ENCODE measurements at places on chromosomes 16 and 17. TPM values are rescaled to one million over a fixed set of nuclear protein-coding genes. Genes with fewer than 3 reads are reported as not detected.
A peak's percentile ranks its signal among the peaks of the same experiment; 100 is the strongest.

Gene KRTAP4-6
- not detected for total RNA-seq

Gene CACNG5
- not detected for total RNA-seq

Gene SOX15
- total RNA-seq, result 0.31 TPM

Gene OTOA
- total RNA-seq, result 0.09 TPM

Gene GJC1
- total RNA-seq, result 10.2 TPM

Gene RPH3AL
- 0.91 TPM for total RNA-seq

Gene GP2
- total RNA-seq, result not detected

Gene ABCC12
- not detected for total RNA-seq

Gene EMP2
- not detected for total RNA-seq

Gene TAF15
- 291 TPM for total RNA-seq

Gene KRTAP4-1
- not detected for total RNA-seq

Gene ITGAD
- not detected for total RNA-seq

Gene SMYD4
- 20.1 TPM for total RNA-seq

Gene CCDC78
- 9.9 TPM for total RNA-seq

- no peak overlapping the region for H3K27ac ChIP-seq
- no peaks in the 10 kb centered on the region for H3K36me3 ChIP-seq
- no peak overlapping the region for H3K4me3 ChIP-seq
- H3K27me3 ChIP-seq, result no peaks in the 10 kb centered on the region
- no peak for DNase-seq
Observed at GRCh38 chr16:72455743-72456659, 284.0 kb upstream of the PMFBP1 start.

- H3K27me3 ChIP-seq, result no peaks in the 10 kb centered on the region
- no peaks in the 10 kb centered on the region for H3K4me1 ChIP-seq
- no peak overlapping the region for H3K27ac ChIP-seq
- no peak for DNase-seq
Observed at GRCh38 chr17:5354886-5355415, 64.5 kb downstream of the NUP88 start.

DNA sequence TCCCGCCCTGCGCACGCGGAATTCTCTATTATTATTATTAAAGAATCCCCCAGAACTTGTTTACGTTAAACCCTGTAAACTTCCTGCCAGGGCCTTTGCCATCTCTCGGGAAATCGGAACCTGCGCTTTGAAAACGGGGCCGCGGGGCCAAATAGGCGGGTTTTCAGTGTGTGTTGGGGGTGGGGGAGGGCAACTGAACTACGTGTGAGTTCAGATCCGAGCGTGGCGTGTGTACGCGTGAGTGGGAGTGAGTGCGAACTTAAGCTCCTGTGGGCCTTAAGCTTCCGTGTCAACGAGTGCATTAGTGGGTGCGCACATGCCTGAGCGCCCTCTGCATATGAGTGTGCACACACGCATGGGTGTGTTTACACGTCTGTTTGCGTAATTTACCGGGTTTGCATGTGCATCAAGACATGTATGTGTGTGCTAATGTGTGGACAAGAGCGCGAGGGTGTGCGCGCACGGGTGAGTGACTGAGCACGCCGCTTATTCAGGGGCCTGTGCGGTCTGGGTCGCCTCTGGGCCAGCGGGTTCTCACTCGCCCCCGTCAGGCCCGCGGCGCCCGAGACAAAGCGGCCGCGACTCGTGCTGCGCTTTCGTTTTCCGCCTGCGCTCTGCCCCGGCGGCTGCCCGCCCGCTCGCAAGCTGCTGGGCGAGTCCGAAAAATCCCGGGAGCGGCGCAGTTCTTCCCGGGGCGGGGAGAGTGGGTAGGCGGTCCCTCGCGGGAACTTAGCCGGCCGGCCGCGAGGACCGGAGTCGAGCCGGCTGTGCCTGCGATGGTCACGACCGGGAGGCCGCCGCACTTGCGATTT is 1.2 kb upstream of the FOXF1 start:
- peaks cover 27% of the 10 kb centered on the region for H3K27me3 ChIP-seq
- no peak for DNase-seq
- no peak overlapping the region for H3K27ac ChIP-seq
- no peaks in the 10 kb centered on the region for H3K36me3 ChIP-seq

GRCh38 chr16:87984632-87985267 is 33.5 kb downstream of the BANP start:
- DNase-seq, result no peak
- H3K36me3 ChIP-seq, result peaks cover 7% of the 10 kb centered on the region
- no peak overlapping the region for H3K4me3 ChIP-seq
- no peak overlapping the region for H3K27ac ChIP-seq

GRCh38 chr16:59021751-59022150 is 287.6 kb upstream of the GOT2 start:
- no peak overlapping the region for H3K4me3 ChIP-seq
- no peaks in the 10 kb centered on the region for H3K36me3 ChIP-seq
- H3K27me3 ChIP-seq, result no peaks in the 10 kb centered on the region
- no peaks in the 10 kb centered on the region for H3K4me1 ChIP-seq

DNA sequence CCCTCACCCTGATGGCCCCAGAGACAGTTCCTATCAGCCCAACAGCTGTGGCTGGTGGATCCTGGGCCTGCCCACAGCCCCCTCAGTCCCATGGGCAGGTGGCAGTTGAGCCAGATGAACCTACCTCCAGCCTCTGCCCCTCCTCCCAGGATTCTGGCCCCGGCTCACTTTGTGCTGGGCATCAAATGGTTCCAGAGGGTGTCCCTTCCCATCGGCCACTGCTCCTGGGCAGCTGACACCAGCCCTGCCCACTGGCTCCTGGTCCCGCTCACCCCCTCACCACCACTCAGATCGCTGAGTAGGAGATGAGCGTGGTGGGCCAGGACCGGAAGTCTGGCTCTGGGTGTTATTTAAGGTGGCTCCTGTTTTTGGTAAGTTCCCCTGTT is 2.0 kb downstream of the TTYH2 start:
- H3K27ac ChIP-seq, result no peak overlapping the region
- no peak for DNase-seq
- H3K36me3 ChIP-seq, result no peaks in the 10 kb centered on the region

DNA sequence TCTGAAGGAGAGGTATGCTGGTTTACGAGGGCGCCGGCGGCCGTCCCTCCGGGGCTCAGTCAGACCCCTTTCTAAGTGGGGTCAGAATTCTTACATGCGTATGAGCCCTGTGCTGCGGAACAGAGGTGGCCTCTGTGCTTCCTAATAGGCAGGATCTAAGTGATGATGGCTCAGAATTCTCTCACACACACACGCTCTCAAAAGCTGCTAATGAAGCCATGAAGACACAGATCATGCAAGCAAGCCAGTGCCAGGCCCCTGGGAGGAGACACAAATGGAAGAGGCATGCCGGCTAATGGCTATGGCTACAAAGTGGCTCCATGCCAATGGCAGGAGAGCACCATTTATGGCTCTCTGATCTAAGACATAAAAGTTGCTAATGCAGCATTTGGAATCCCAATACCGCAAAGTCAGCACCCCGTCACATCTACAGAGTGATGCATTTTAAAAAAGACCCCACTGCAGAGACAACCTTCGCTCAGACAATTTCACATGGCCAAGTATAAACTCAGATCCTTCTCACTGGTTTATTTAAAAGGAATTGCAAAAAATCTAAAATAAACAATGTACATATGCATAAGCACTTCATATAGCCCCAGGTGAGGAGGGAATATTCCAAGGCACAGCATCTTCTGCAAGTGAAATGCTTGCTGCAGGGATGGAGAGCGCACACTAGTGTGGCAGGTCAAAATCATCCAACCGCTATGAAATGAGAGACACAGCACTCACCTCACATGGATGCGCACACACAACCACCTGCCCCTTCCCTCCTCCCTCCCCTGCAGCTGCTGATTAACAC is 24.5 kb downstream of the NPLOC4 start:
- no peak overlapping the region for H3K27ac ChIP-seq
- DNase-seq, result no peak
- no peaks in the 10 kb centered on the region for H3K27me3 ChIP-seq
- peaks cover 28% of the 10 kb centered on the region for H3K36me3 ChIP-seq
- no peaks in the 10 kb centered on the region for H3K4me1 ChIP-seq
- H3K4me3 ChIP-seq, result no peak overlapping the region

DNA sequence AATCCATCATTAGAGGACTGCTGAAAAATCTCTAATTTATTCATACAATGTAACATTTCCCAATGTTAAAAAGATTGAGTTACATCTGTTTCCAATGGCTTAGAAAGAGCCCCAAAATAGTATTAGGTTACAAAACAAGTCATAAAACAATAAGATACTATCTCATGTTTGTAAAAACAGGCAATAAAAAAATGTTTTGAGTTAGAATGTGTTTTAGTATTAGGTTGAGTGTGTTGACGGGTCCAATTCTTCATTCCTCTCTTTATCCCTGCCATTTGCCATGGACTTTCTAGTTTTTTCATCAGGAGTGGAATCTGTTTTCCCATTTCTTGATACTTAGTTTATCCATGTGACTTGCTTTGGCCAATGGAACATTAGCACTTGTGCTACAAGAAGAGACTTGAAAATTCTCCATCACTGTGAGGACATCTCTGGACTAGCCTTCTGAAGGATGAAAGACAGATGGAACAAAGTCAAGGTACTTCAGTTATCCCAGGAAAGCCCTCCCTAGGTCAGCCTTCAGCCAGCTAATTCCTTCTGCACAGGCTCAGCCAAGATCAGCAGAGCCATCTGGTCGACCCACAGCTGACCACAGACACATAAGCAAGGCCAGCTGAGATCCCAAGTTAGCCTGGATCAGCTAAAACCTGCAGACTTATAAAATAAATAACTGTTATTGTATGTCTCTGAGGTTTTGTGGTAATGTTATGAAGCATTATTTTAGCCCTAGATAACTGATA is 83.3 kb downstream of the HS3ST3A1 start:
- H3K27me3 ChIP-seq, result no peaks in the 10 kb centered on the region
- no peaks in the 10 kb centered on the region for H3K4me1 ChIP-seq
- H3K27ac ChIP-seq, result no peak overlapping the region
- no peaks in the 10 kb centered on the region for H3K36me3 ChIP-seq
- H3K4me3 ChIP-seq, result no peak overlapping the region

- no peaks in the 10 kb centered on the region for H3K27me3 ChIP-seq
- peak overlapping the region; percentile 4 for H3K27ac ChIP-seq
- DNase-seq, result no peak
- H3K4me3 ChIP-seq, result no peak overlapping the region
- H3K36me3 ChIP-seq, result no peaks in the 10 kb centered on the region
Observed at GRCh38 chr16:88956546-88957432, 20.2 kb downstream of the CBFA2T3 start.

- H3K4me1 ChIP-seq, result peaks cover 9% of the 10 kb centered on the region
- no peak for DNase-seq
- H3K36me3 ChIP-seq, result no peaks in the 10 kb centered on the region
- no peak overlapping the region for H3K27ac ChIP-seq
- no peak overlapping the region for H3K4me3 ChIP-seq
Observed at GRCh38 chr16:66979011-66979717, 9.2 kb upstream of the CES4A start.

- H3K27me3 ChIP-seq, result no peaks in the 10 kb centered on the region
- H3K4me3 ChIP-seq, result peak overlapping the region; percentile 97
- peak; percentile 71 for DNase-seq
- peak overlapping the region; percentile 86 for H3K27ac ChIP-seq
Observed at GRCh38 chr17:4949321-4950074, 1.2 kb upstream of the PFN1 start.

- H3K27me3 ChIP-seq, result no peaks in the 10 kb centered on the region
- H3K36me3 ChIP-seq, result no peaks in the 10 kb centered on the region
- no peak overlapping the region for H3K27ac ChIP-seq
- no peak overlapping the region for H3K4me3 ChIP-seq
- no peaks in the 10 kb centered on the region for H3K4me1 ChIP-seq
Observed at GRCh38 chr17:13429201-13429600, 172.5 kb downstream of the HS3ST3A1 start.

DNA sequence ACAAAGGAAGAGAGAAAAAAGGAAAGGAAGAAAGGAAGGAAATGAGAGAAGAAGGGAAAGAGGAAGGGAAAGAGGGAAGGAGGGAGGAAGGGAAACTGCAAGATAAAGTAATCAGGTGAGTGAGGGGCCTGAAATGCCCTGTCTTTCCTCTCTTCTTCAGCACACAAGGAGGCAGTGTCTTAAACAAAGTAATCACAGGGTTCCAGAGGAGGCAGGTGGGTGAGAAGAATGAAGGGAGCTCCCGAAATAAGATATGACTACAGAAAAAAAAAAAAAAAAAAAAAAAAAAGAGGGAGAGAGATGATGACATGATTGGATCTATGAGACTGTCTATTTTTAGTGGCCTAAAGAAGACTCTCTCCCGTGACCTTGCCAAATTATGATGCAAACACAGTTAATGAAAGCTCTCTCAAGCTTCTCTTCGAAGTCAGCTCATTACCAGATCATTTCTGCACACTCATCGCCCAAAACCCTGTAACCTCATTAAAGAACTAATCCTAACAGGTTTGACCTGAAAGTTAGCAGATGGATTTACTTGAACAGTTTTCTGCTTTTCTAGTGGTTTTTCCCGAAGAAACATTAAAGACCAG is 53.6 kb downstream of the CDH11 start:
- DNase-seq, result no peak
- H3K4me3 ChIP-seq, result no peak overlapping the region
- H3K27ac ChIP-seq, result no peak overlapping the region
- no peaks in the 10 kb centered on the region for H3K36me3 ChIP-seq
- no peaks in the 10 kb centered on the region for H3K27me3 ChIP-seq

GRCh38 chr17:33125552-33125950 is 133.9 kb downstream of the SPACA3 start:
- H3K4me3 ChIP-seq, result no peak overlapping the region
- no peak overlapping the region for H3K27ac ChIP-seq
- no peaks in the 10 kb centered on the region for H3K4me1 ChIP-seq
- no peaks in the 10 kb centered on the region for H3K36me3 ChIP-seq
- H3K27me3 ChIP-seq, result peaks cover 2% of the 10 kb centered on the region

GRCh38 chr16:2447920-2448583 is 11.9 kb upstream of the TEDC2 start:
- H3K4me1 ChIP-seq, result no peaks in the 10 kb centered on the region
- H3K27me3 ChIP-seq, result no peaks in the 10 kb centered on the region
- H3K27ac ChIP-seq, result no peak overlapping the region
- no peak overlapping the region for H3K4me3 ChIP-seq
- no peak for DNase-seq

GRCh38 chr16:16146380-16147315 is 76.6 kb downstream of the ABCC6 start:
- H3K36me3 ChIP-seq, result peaks cover under 1% of the 10 kb centered on the region
- no peaks in the 10 kb centered on the region for H3K4me1 ChIP-seq
- no peak overlapping the region for H3K27ac ChIP-seq
- H3K27me3 ChIP-seq, result no peaks in the 10 kb centered on the region

DNA sequence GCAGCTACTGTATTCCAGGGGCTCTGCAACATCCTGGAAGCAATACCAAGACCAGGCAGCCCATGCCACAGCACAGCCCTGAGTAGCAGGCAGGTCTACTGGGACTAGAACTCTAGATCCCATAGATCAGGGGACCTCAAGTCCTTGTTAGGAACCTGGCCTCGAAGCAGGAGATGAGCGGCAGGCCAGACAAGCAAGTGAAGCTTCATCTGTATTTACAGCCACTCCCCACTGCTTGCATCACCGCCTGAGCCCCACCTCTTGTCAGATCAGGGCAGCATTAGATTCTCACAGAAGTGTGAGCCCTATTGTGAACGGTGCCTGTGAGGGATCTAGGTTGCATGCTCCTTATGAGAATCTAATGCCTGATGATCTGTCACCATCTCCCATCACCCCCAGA is 295.7 kb upstream of the TNRC6C start:
- peaks cover 21% of the 10 kb centered on the region for H3K4me1 ChIP-seq
- DNase-seq, result no peak
- no peak overlapping the region for H3K4me3 ChIP-seq
- H3K27me3 ChIP-seq, result no peaks in the 10 kb centered on the region
- H3K36me3 ChIP-seq, result no peaks in the 10 kb centered on the region

Data from CD8-positive, alpha-beta memory T cell (primary cell).